ENCODE measurements at places on chromosomes 13 and 19.

DNA sequence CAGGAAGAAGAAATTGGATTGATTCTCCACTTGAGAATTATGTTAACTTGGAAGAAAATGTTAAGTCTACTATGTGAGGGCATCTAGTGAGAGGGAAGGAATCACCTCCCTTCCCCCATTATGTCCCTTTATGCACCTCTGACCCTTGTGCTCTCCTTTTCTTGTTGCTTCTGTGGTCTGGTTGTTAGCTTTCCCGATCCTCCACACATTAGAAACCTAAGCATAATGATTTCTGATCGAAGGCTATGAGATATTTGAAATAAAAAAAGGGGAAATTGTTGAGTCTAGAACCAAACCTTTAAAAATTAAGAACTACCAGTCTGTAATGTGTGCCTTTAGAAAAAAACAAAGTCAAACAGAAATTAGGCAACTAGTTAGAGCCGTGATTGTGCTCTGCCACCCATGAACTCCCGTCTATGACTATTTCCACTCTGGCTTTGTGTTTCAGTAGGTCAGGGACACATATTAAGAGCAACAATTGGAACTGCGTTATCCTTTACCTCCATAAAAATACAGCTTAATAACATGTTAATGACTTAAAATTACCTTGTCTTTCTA lies 463 bp upstream of the GPC6 start:
- DNase-seq = no peak

GRCh38 chr13:28658539-28658795 lies 463 bp upstream of the POMP start:
- no peak for DNase-seq

DNA sequence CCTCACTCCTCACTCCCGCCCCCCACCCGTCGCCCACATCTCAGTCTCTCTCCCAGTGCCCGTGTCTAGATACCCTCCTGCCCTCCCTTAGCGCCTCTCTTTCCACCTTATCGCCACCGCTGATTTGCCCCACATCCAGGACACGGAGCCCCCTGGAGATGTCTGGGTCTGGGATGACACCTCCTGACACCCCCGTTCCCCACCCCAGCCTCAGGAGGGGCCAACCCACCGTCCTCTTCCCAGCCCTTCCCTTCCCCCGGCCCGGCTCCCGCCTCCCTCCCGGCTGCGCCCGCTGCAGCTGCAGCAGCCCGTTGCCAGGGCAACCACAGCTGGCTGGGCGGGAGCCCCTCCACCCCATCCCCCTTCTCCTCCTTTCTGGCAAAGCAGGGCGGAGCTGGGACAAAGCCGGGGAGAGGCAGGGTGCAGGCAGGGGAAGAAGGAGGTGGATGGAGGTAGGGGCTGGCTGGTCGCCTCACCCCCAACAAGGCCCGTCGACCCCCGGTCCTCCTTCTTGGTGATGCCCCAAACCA lies 13.5 kb downstream of the DPF1 start:
- DNase-seq = no peak

GRCh38 chr19:7862413-7862951 lies 11.7 kb downstream of the PRR36 start:
- DNase-seq = peak; percentile 73

DNA sequence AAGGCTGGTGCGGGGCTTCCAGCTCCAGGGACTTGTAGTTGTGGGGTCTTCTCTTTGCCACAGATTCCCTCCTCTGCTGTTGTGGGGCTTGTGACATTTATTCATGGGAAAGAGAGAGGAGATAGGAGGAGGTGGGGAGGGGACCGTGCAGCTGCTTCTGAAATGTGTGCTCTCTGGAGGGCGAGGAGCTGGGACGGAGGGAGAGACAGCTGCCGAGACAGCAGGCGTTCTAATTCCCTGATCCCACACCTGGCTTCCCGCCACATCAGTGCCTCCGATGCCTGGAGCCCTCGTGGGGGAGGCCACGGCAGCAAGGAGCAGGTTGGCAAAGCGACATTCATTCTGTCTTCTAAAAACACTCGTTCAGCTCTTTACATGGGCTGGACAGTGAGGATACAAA lies 164.4 kb downstream of the USP12 start:
- no peak for DNase-seq

GRCh38 chr13:77397636-77398035 lies 70.7 kb upstream of the MYCBP2 start:
- DNase-seq = no peak

GRCh38 chr13:21663197-21663596 lies 7.7 kb upstream of the FGF9 start:
- no peak for DNase-seq

GRCh38 chr13:23433171-23434153 lies at the start of gene SACS:
SACS (minus strand) TSS chr13:23433702; CDS start chr13:23411239, 22,463 bp downstream.
- DNase-seq = no peak

DNA sequence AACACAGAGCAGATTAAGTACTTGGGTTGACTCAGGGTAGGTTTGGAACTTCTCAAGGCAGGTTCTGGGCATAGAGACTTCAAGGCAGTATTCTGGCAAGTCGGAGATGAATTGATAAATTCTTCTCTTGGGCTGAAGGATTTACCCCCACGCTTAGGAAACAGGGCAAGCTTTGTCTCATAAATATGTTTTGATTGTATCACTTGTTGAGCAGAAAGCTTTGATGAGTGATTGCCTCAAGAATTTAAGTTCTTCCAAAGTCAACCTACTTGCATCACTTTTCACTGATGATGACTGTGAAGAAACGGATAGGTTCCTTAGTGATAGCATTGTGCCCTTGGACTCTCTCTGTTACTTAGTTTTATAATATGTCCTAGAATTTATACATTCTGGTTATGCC lies 258.6 kb upstream of the DACH1 start:
- no peak for DNase-seq

DNA sequence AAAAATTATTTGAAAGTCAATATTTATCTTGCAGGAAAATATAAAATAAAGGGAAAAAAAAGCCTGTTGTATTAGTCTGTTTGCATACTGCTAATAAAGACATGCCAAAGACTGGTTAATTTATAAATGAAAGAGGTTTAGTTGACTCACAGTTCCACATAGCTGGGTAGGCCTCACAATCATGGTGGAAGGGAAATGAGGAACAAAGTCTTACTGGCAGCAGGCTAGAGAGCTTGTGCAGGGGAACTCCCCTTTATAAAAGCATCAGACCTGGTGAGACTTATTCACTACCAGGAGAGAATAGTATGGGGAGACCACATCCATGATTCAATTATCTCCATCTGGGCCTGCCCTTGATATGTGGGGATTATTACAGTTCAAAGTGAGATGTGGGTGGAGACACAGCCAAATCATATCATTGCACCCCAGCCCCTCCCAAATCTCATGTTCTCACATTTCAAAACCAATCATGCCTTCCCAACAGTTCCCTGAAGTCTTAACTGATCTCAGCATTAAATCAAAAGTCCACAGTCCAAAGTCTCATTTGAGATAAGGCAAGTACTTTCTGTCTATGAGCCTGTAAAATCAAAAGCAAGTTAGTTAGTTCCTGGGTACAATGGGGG lies 1416.5 kb upstream of the SPRY2 start:
- DNase-seq = no peak

DNA sequence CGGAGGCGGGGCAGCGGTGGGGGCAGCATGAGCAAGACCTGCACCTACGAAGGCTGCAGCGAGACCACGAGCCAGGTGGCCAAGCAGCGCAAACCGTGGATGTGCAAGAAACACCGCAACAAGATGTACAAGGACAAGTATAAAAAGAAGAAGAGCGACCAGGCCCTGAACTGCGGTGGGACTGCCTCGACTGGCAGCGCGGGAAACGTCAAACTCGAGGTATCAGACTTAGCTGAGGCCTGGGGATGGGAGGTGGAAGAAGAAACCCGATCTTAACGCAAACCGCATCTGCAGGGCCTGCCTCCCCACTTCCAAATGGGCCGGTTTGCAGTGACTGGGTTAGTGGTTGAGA lies 693 bp downstream of the RFXAP start:
- peak; percentile 18 for DNase-seq

DNA sequence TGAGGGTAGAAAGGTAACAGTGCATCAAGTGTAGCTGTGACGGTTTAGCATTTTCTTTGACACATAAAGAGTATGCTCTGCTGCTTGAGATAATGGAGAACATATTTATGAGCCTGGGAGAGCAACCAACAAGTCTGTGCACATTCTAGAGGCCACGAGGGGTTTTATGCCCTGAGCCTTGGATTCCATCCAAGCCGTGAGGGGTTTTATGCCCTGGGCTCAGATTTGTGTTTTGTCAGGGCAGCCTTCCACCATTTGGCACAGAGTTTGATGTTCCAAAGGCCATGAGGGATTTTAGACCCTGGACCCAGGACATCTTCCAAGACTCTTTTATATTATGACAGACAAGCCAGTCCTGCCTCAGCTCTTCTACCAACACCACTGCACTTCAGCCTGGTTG lies 106.4 kb downstream of the ZNF486 start:
- no peak for DNase-seq

All from naive thymus-derived CD4-positive, alpha-beta T cell (primary cell).